RWPE2 (cell line): ENCODE measurements at places on chromosomes 5 and 9.

GRCh38 chr9:115359017-115359780 is 241.2 kb upstream of the TNC start:
- DNase-seq, result no peak

GRCh38 chr9:90455316-90455715 is 187.3 kb downstream of the DIRAS2 start:
- no peak for DNase-seq

GRCh38 chr9:83349031-83349430 is 189.2 kb downstream of the FRMD3 start:
- DNase-seq, result no peak

DNA sequence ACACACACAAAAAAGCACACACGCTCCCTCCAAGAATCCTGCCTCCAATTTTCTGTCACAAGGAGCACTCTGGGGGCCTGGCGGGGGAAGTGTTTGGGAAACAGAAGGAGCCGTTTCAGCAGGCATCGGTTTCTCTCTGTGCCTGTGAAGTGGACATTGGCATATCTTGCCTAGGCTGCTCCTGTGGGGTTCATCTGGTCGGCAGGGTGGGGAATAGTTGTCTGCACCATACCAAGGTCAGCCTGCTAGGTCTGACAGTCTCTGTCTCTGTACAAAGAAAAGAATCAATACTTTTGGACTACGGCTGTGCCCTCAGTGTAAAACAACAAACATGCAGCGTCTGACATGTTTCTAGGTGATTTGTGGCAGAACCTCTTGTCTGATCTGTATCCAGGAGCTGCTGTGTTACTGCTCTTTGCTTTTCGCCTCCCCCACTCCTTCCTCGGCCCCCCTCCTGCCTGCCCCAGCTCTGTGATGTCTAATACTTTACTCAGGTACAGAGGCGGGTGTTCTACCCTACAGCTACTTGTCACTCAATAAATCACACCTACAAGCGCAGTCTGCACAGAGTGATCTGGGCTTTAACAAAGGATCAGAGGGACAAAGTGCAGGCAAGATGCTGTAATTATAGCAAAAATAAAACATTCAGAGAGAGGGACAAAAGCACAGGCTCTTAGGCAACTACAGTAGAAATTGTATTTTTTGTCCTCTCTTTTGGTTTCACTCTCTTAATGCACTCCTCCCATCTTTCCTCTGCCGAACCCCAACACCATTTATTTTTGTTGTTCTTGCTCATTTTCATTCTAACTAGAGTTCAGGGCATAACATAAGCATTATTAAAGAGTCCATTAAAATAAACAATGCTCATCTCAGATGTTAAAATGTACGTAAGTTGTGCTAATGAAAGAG is 216.7 kb downstream of the BNC2 start:
- no peak for DNase-seq
